ELF-1 (cell line): ENCODE measurements at places on chromosomes 11 and 22.

- DNase-seq: no peak
Measured at GRCh38 chr22:41650821-41651220, 29.7 kb downstream of the XRCC6 start.

DNA sequence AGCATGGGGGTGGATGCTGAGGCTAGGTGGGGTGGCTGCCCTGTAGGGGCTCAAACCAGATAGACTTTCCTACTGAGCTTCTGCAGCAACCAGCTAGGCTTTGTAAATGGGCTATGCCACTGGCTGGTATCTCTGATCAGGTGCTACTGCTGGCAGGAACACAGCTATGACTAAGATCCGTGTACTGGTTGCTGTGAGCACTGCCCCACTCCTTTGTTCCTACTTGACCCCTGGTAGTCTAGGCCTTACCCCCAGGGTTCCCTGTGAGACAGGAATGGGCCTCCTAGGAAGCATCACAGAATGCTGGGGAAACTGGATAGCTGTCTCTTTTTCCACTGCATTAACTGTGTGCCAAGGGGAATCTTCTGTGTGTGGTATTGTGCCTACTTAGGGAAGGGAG, 58.4 kb upstream of the GAB2 start:
- DNase-seq: peak; percentile 10

DNA sequence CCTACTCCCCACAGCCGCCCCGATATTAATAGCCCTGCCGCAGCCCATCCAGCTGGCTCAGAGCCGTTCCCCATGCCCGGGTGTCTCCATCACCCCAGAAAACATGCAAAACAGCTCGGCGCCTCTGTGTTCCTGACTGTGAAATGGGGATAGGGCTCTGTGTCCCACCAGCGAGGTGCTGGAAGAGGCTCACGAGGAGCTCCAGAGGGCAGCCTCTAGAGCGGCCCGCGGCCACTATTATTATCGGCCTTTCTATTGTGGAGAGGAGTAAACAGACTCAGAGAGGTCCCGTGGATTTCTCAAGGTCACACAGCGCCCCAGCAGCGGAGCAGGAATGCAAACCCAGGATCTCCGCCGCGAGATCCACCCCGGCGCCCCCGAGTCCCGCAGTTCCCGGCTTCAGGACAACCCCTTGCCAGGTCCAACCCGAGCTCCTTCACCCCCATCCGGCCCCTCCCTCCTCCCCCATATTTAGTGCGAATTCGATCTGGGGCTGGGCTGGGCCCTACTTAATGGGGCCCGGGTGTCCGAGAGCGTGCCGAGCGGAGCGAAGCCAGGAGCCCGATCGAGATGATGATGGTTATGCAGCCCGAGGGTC, at the start of gene ACTN3:
ACTN3 (plus strand) TSS at position 536 of the 598 bp plus-strand sequence; CDS start at position 571, 35 bp downstream.
- no peak for DNase-seq

GRCh38 chr11:128448200-128448886, 139.0 kb downstream of the ETS1 start:
- peak; percentile 34 for DNase-seq

- no peak for DNase-seq
Measured at GRCh38 chr11:100940111-100940510, 189.5 kb downstream of the PGR start.

DNA sequence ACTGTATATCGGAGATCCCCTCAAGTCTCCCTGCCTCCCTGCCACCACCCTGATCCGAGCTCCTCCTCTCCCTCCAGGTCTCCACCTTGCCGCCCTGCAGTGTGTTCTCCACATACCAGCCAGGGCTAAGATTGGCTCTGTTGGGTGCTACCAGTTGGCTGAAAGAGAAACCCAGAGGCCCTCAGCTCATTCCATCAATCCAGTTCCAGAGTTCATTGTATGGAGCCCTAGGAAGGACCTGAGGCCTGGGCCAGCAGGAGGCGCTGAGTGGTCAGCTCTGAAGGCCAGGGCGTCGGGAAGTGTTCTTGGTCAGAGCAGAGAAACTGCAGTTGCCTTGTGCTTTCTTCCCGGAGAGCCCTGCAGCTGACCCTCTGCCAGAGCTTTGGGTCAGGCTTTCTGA, 2.2 kb upstream of the TOP3B start:
- peak; percentile 81 for DNase-seq
